NCI-H446 (cell line): ENCODE measurements at places on chromosomes 4 and X.
A peak's percentile ranks its signal among the peaks of the same experiment; 100 is the strongest.

GRCh38 chrX:114332766-114333165 is 251.1 kb upstream of the HTR2C start:
- DNase-seq: no peak

- DNase-seq: no peak
These were observed 6.0 kb downstream of the GNPDA2 start for GRCh38 chr4:44720371-44720770.

GRCh38 chrX:28595346-28595745 is 8.1 kb downstream of the IL1RAPL1 start:
- no peak for DNase-seq

DNA sequence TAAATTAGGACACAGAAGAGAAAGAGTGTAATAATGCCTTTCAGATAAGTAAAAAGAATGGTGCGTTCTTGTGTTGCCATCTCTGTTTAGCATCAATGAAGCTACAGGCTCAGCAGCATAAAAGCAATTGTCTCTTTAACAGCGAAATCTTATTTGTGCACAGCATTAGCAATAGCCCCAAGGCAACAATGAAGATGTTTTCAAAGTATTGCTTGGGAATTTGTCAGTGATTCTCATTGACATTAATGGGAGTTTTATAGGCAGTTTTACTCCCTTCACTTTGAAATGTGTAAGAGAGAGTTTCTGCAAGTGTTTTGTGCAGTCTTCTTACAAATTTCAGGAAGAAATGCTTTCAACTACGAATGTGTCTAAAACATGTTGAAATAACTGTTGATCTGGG is 633.0 kb downstream of the TLL1 start:
- no peak for DNase-seq

- DNase-seq: no peak
These were observed 326.5 kb downstream of the TEX13C start for GRCh38 chrX:125646195-125646594.

- no peak for DNase-seq
These were observed 117.4 kb upstream of the NUDT10 start for GRCh38 chrX:51215266-51215665.

GRCh38 chr4:87093443-87094123 is 126.8 kb downstream of the KLHL8 start:
- DNase-seq: peak; percentile 55

GRCh38 chr4:6568689-6569332 is 6.2 kb upstream of the MAN2B2 start:
- DNase-seq: no peak

DNA sequence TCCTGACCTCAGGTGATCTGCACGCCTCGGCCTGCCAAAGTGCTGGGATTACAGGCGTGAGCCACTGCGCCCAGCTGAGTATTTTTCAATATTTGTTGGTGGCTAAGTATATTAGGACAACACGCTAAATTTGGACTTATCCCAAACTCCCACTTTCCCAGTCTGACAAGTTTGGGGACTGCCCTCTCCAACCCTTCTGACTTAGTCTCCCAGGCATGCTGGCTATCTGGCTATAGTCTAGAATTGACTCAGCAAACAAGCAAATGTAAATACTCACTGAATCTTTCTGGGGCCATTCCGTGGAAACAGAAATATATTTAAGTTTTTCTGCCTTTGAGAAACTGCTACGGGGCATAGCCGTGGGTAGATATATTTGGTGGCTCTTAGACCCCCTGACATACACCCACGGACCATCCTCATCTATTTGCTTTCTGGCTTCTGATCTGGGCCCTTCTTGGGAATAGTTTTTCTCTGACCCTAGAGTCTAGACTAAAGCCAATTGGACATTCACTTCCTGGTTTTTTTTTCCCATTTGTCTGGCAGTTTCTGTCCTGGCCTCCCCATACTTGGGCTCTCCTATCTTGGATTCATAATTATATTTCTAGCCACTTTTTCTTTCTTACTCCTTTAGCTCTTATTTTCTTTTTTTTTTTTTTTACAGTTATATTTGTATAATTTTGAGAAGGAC is 11.3 kb upstream of the DOCK11 start:
- DNase-seq: no peak

DNA sequence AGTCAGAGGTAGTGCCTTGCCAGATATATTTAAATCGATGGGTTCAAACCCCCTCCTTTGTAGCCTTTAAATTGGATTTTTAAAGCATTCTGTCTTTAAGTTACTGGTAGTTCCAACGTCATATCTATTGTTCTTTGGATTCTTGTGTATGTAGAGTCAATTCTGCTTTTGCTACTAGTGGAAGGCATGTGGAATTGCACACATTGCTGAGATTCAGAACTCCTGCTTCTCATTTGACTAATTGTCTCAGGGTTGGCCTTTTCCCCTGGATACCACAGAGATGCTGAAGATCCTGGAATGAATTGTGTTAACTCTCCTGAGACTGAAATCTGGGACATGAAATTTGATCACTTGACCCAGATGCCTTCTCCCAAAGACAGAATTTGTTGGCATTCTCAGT is 328.3 kb upstream of the RPS6KA3 start:
- DNase-seq: no peak

DNA sequence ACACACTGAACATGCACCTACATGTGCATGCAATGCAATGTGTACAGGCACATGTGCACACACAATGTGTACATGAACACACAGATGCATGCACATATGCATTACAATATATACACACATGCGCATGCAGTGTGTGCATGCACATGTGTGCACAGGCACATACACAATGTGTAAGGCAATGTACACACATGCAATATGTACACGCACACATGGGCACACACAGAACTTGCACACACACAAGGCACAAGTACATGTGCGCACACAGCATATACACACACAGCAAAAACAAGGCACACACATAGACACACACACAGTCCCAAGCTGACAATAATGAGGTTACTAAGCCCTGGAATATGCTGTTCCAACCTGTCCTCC is 76.3 kb downstream of the EVC2 start:
- DNase-seq: no peak

GRCh38 chr4:90888571-90888970 is 761.4 kb downstream of the CCSER1 start:
- DNase-seq: no peak

DNA sequence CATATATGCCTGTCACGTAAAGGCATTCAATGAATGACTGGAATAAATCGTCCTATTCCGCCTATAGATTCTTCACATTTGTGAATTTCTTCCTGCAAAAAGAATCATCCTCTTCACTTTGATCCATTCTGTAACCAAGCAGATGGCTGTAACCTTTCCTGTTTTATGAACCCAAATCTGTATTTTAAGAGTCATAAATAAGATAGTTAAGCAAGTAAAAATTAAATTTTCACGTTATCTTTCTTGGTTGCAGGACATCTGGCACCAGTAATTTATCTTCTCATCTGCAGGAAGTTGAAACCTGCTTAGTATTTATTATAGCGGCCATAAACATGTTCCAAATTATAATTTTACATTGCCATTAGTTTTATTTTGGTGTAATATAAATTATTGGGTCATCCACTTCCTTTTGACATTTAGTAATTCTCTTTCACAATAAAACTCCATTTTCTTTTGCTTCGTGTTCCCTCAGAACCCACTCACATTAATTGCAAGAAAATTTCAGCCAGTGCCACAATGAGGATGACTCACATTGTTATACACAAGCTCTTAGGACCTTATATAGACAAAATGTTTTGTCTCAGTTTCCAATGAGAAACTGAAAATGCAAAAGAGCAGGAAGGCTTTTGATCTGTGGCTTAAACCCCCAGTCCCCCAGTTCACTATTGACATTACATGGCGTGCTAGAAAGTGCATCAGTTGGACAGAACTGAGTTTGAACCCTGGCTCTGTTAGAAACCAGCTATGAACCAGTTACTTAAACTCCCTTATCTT is 51.1 kb downstream of the TMEM156 start:
- DNase-seq: no peak

- DNase-seq: no peak
These were observed 47.8 kb downstream of the SHISA3 start for GRCh38 chr4:42445038-42445437.

DNA sequence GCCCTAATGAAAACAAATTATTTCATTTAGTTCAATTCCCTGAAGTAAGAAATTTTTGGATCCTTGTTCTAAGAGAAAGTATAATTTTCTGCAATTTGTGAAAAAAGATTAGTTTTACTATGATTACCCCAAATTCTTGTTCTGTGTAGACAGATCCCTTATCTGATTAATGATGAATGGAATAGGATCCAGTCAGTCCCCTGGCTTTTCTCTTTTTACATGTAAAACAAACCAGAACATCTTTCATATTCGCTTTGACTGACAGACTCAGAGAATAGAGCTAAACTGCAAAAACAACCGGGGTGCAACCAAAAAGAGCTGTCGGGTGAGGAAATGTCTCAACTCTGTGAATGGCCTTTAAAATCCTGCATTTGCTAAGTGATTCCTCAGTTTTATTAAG is 93.4 kb upstream of the VEGFC start:
- no peak for DNase-seq

DNA sequence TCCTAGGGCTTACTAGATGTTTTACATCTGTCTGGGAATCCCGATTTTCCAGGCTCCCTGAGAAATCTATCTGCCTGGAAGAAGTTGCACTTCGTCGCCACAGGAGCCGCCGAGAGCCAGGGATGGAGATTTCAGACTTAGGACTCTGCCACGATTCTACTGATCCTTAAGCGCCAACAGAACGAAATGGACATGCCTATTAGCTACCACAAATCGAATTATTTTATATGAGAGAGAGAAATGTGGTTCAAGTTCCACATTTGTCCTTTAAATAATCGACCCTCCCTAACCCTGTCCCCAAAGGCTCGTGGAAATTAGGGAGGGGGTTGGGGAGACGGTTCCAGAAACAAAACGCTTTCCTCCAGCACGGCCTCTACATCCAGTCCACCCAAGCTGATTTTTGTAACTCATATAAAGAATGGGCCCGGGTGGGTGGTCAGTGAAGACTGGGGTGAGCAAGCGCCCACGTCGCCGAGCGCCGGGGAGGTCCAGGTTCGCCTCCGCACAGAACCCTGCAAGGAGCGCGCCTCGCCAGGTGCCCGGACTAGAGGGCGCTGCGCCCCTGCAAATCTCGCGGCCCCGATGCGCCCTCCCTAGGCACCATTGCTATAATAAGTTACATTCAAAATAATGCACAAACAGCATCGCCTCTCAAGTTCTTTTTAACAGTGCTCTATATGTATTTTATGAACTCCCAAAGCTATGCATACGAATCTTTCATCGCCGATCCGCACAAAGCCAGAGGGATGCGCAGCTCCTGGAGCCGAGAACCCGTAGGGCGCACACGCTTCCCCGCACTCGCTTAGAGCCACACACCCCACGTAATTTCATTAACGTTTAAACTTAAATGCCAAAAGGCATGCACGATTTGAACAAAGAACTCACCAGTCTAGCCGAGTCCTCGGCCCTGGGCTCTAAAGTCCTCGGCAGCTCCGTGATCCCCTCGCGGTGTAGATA is 2.1 kb upstream of the FAT1 start:
- DNase-seq: no peak

DNA sequence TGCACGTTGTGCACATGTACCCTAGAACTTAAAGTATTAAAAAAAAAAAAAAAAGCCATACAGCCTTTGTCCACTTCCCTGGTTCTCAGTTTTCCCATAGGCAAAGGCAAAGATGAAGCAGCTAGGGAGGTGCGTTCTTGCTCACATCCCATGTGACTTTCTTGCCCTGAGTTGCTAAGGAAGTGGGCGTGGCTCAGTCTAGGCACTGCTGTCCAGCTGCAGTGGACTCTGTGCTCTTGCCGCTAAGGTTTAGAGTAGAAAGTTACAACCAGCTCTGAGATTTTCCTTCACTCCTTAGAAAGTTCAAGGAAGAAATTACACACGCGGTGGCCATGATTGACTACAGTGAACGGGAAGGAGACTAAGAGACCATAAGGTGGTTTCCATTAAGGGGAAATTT is 144.7 kb downstream of the NAA11 start:
- DNase-seq: no peak

- DNase-seq: no peak
These were observed 13.1 kb downstream of the ATP2B3 start for GRCh38 chrX:153530411-153531129.

DNA sequence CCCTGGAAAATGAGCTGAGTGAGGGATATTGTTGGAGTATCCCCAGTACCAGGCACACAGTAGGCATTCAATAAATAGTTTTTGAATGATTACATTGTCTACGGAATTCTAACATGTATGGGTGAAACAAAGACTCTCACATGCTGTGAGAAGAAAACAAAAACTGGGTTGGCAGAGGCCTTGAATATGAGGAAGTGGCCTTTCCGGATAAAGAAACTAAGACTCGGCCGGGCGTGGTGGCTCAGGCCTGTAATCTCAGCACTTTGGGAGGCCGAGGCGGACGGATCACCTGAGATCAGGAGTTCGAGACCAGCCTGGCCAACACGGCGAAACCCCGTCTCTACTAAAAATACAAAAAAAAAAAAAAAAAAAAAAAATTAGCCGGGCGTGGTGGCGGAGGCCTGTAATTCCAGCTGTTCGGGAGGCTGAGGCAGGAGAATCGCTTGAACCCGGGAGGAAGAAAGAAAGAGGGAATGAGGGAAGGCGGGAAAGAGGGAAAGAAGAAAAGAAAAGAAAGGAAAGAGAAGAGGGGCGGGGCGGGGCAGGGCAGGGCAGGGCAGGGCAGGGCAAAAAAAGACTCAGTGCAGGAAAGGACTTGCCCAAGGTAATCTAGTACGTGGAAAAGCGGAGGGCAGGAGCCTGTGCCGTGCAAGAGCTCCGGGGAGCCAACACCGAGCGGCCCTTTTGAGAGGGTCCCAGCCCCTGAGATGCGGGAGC is 689 bp upstream of the TMA16 start:
- no peak for DNase-seq

GRCh38 chr4:8732681-8733243 is 138.9 kb downstream of the HMX1 start:
- no peak for DNase-seq

- DNase-seq: no peak
These were observed 17.4 kb downstream of the KLF3 start for GRCh38 chr4:38681281-38681991.

DNA sequence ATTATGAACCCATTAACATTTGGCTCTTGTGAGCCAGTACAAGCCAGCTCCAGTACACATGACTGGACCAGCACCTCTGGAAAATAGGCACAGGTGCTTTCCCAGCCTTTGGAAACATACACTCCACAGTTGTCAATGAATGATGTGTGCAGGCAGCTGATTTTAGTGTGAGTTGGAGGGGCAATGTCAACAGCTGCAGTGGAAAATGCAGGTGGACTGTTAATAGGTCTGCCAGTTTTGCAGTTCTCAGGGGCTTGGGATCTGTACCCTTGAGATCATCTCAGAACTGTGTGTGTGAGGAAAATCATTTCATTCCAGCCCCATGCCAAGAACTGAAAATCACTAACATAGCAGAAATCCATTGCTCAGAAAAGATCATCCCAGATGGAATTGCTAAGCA is 81.7 kb upstream of the CHRDL1 start:
- DNase-seq: no peak

- DNase-seq: peak; percentile 22
These were observed 129.6 kb upstream of the MED14 start for GRCh38 chrX:40864972-40865371.

DNA sequence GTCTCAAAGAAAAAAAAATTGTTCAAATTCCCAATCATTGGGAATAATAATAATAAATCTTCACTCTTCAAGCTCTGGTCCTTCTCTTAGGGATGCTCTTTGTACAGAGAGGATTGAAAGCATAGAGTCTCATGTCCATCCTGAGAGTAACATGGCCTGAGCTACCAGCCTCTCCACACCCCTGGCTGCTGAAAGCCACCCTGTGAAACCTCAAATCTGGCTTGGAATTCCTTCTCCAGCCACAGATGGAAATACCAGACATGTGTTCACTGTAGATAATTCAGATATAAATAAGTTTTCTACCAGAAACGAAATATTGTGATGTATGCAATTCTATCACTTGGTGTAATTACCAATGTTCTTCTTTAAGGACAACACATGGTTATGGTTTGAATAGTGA is 140.6 kb downstream of the ARSF start:
- DNase-seq: no peak

- DNase-seq: no peak
These were observed 556.9 kb upstream of the SLIT2 start for GRCh38 chr4:19694812-19695211.
